ENCODE measurements at places on chromosomes 12 and 14.
A peak's percentile ranks its signal among the peaks of the same experiment; 100 is the strongest.

DNA sequence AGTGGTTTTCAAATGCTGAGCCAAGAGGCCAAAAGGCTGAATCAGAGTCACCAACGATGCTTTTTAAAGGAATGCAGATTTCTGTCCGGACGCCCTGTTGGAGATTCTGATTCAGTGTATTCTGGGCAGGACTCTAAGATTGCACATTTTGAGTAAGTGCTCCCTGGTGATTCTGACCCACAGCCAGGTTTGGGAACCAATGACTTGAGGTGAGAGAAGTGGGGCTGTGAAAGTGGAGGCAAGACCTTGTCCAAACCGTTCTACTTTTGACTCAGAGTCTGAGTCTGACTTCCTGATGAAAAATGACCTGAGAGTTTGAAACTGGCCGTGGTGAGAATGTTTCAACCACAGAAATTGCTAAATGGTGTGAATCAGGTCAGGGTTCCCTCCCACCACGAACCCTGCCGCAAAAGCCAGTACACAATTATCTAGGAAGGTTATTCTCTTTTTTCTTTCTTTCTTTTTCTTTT, 90.2 kb downstream of the NTN4 start:
- no peak for DNase-seq

- DNase-seq = peak; percentile 17
Measured at GRCh38 chr12:104630230-104630670, 173.5 kb downstream of the CHST11 start.

DNA sequence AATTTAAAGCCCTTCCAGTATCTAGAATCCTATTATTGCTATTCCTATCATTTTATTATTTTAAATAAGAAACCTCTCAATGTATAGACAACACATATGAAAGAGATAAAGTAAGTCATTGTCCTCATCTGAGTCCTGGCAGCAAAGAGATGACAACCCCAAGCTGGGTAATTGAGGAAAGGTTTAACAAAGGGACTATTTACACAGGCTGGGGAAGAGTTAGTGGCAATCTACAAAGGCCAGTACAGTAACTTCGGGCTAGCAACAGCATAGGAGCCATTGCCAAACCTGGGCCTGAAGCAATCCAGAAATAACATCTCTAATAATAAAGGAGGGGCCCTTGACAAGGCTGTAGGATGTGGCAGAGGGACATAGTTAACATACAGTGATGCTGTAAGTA, 11.2 kb downstream of the PDE6H start:
- DNase-seq = no peak

- DNase-seq = no peak
Measured at GRCh38 chr14:74763803-74764531, 851 bp downstream of the YLPM1 start.

DNA sequence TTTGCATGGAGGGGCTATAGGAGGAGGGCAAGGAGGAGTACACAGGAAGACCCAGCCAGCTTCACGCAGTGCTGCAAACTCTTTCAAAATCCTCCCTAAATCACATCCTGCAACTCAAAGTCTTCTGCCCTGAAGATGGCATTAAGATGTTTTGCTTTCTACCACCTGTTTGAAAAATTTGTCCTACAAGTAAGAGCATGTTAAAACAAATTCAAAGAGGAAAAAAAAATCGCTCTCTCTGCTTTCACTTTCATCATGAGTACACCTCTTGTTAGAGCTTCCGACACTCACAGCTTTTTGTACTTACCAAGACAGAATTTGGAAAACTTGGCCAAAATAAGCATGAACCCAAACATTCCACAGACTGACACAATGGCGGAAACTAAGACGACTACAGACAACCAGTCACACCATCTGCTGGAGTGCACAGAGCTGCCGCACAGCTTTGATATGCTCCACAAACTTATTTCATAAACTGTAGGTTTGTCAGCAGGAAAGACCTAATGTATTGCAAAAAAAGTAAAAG, 21.3 kb downstream of the GCH1 start:
- peak; percentile 61 for DNase-seq

DNA sequence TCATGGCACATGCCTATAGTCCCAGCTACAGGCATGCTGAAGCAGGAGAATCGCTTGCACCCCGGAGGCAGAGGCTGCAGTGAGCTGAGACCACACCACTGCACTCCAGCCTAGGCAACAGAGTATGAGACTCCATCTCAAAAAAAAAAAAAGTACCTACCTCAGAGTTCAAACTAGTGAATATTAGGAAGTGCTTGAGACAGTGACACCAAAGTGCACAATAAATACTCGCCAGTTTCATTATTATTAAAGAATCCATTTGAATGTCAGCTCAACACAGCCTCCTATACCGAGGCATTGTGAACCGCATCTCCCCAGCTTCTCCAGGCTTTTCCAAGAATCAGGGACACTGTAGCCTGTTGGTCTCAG, 5.0 kb downstream of the GAPDH start:
- no peak for DNase-seq
